Activated T-helper 2 cell treated with anti-CD3 and anti-CD28 coated beads, Interferon-gamma antibody, Interleukin-2, Interleukin-4, amounts not matched to agents 10 μg/mL and 5 μg/mL and 100 μg/mL, durations not matched to agents 14 hours and 24 hours and 36 hours (primary cell): ENCODE measurements at places on chromosomes 6 and 20. TPM values are rescaled to one million over a fixed set of nuclear protein-coding genes. Genes with fewer than 3 reads are reported as not detected.

DNA sequence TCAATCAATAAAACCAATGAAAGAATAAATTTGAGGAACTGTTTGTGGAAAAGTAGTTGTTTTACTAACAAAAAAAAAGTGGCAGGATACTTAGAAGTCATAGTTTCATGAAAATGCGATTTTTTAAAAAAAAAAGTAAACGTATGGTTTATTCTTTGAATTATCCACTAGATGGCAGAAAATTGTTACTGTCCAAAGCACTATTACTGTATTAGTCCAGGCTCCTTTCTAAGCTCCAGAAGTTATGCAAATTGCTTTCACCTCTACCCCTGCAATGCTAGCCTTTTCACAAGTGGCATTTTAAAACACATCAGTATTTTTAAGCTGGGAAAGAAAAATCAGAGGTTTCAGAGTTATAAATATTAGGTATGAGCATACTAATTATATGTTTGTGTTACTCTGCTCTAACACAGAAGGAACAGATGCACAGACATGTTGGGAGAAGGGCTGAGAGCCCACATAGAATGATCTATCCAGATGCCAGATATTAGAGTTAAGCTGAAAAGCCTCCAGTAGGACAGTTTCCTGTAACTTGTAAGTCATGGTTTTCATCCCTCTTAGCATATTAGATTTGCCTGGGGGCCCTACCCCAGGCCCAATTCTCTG, 63.9 kb downstream of the FHL5 start:
- DNase-seq = no peak

- peak; percentile 11 for DNase-seq
These were observed at the start of gene RAB32 for GRCh38 chr6:146543211-146543939. RAB32 (plus strand) TSS chr6:146543833; CDS start chr6:146543872, 39 bp downstream.

GRCh38 chr6:6927521-6928361, 180.0 kb upstream of the RREB1 start:
- DNase-seq = no peak

DNA sequence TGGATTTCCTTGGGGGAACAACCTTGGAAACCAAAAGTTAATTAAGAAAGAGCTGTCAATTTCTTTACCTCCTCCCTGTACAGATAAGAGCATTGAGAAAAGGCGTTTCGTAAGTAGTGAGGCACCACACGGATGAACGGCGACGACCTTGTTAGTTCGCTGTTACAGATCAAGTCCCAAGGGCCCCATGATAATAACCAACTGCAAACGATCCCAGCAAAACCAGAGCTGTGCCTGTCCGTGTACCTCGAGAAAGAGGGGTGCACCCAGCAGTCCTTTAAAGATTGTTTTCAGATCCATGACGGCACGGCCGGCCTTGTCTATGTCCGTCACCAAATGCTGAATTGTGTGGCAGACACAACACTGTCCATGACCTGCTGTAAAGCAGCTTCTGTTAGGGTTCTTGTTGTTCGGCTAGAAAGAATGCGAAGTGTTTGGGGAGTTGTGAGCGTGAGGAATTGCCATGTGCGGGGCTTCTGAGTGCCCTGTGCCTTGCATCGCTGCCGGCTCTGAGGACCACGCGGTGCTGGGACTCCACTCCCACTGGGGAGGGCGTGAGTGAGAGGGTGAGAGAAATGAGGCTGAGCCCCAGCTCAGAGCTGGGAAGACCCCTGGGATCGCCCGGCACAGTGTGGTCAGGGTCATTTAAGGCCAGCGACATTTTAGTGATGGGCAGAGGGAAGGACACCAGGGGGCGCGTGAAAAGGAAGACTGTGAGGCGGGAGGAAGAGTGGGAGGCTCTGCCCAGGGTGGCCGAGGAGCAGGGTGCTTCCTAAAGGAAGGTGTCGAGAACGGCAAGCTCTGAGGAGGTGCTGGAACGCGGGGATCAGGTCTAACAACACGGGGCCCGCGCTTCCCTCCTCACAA, 136.8 kb upstream of the RPS6KA2 start:
- no peak for DNase-seq

DNA sequence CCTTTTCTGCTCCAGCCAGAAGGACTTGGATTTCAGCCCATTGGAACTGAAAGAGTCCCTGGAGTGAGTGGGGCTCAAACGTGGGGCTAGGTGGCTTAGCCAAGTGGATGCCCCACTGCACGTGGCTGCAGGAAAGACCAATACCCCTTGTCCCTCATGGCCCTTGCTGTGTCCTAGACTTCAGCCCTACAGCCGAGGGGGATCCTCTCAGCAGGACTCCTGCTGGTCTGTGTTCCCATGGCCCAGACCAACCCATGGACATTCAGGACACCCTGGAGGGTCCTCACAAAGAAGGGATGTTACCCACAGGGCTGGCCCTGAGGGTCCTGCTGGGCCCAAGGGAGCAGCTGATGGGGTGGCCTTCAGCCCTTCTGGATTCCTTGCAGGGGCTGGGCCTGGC, 30.0 kb upstream of the PHACTR3 start:
- no peak for DNase-seq

GRCh38 chr6:138545621-138545980, 46.3 kb upstream of the NHSL1 start:
- DNase-seq = no peak

GRCh38 chr6:93675856-93676417, 256.6 kb upstream of the EPHA7 start:
- no peak for DNase-seq

DNA sequence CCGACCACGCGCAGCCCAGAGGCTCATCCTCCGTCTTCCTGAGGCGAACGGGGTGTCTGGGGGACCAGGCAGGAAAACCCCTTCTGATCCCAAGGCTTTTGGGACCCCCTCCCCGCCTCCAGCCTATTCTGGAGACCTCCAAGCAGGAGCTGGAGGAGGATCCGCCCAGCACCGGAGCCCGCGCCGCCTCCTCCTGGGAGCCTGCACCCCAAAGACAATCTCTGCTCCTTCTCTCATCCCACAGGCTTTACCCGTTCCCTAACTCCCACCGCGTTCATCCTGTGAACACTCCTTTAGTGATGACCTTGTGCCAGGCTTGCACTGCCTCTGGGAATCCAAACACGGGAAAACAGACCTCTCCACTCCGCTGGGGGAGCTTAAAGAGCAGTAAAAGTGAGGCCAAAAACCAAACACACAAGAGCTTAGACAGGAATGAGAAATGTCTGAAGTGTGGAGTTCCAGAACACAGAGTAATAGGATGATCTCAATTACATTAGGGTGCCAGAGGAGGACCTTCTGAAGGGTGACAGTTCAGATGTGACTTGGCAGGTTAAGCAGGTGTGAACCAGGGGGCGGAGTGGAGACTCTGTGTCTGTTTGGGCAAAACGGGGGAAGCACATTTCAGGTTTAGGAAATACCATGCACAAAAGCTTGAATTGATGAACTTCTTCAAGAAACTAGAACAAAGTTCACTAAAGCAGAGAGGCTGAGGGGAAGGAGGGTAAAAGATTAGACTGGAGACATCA, 7.6 kb downstream of the HLA-DRB5 start:
- no peak for DNase-seq

DNA sequence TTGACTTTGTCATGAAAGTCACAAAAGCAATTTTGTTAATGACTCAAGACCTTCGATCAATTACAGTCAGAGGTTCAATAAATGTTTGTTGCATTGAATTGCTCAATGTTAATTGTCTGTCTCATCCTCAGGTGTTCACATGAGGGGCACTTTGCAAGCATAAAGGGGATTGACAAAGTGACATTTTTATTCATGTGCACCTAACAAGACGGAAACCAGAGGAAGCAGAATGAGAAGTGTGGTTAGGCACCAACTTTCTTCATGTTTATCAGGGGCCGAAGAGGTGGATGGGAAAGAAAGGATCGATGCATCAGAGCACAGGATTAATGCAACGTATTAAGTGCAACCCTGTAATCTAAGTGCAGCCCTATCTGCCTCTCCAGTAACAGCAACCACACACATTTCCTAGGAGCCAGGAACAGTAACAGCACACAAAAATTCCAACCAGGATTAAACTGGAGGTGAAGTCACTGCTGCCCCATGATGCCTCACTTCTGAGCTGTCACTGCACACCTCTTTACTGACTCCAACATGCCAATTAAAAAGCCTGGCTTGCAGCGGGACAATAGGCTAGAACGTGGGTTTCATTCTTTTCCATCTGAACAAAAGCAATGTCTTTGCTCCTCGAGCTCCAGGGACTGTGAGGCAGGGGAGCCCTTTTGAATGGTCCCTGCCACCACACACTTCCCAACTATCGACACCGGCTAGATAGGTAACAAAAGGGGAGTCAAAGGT, 262.7 kb downstream of the CD83 start:
- no peak for DNase-seq

DNA sequence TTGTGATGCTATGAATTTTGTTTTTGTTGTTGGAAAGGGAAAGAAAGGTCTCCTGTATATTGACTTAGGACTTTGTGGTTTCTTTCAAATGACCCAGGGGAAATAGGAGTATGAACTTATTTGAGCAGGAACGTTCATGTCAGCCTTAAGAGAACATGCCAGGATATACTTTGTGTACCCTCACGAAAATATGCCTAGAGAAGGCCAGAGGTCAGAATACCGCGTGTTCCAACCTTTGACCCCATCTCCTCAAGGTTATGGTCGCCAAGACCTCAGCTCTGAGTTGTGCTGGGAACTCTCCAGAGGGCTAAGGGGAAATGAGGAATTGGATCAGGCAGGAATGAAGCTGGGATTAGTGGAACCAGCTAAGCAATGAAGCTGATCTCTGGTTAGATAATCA, 11.5 kb downstream of the TTLL9 start:
- no peak for DNase-seq

- no peak for DNase-seq
These were observed 46.2 kb upstream of the EEF1A1 start for GRCh38 chr6:73566954-73567591.

DNA sequence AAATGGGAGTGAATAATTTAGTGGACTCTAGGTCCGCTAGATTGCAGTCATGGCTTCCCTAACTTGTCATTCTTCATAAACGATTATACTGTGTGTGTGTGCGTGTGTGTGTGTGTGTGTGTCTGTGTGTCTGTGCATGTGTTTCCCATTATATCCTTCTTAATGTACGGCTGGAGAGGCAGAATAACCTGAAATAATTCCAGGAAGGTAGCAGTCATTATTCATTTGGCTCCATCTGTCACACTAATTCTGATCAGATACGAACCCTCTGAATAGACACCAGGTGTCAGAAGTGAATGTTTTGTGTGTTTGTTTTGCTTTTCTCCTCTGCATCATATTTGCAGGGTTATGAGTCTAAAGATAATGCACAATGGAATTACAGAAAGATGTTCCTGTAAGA, 372.9 kb downstream of the DOK5 start:
- DNase-seq = no peak

- DNase-seq = no peak
These were observed 135.4 kb upstream of the ECI2 start for GRCh38 chr6:4270776-4271175.

DNA sequence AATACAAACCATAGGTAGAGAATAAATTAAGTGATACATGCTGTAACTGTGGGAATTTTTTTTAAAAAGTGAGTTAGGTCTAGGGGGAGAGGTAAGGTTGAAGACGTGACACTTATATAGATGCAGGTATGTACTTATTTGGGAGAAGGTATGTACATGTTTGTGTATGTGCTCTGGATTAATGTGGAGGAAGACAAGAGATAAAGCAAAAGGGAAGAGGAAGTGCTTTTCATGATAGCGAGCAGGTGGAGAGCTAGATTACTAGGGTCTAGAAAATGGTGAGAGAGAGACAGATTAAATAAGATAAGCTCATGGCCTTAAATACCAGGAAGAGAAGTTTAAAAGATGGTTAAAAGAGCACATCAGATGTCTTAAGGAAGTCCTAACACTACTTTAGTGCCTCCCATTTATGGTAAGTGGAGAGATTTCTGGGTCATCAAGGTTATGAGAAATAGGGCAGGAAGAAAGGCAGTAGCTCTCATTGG, 92.5 kb downstream of the MAN1A1 start:
- no peak for DNase-seq

GRCh38 chr20:20034486-20034885, 17.3 kb downstream of the NAA20 start:
- no peak for DNase-seq

- no peak for DNase-seq
These were observed 543.2 kb upstream of the CHD6 start for GRCh38 chr20:42161228-42161829.

DNA sequence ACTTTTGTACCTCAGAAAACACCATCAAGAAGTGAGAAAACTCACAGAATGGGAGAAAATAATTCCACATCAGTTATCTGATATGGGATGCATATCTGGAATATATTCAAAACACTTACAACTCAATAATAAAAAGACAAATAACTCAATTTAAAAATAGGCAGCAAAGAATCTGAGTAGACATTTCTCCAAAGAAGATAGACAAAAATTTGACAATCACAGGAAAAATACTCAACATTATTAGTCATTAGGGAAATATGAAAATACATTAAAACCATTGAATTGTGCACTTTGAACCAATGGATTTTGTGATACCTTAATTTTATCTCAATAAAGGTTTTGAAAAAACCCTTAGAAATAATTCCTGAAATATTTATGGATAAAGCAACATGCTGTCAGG, 36.9 kb upstream of the STMND1 start:
- DNase-seq = no peak

- DNase-seq = no peak
These were observed 129.6 kb upstream of the CST7 start for GRCh38 chr20:24819331-24819965.

DNA sequence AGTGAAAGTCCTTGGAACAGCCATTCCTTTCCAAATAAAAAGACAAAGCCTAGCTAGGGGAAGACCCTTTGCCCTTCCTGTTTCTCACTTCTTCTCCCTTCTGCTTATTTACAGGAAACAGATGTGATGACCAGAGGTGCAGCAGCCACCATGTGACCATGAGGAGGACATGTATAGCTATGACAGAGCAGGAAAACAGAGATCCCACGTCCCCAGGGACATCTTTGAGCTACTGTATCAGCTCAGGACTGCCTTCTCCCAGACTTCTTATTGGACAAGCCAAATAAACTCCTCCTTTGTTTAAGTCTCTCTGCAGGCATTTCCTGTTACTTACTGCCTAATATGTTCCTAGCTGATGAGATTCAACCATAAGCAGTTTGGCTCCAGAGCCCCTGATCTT, 133.1 kb upstream of the MLN start:
- DNase-seq = no peak

DNA sequence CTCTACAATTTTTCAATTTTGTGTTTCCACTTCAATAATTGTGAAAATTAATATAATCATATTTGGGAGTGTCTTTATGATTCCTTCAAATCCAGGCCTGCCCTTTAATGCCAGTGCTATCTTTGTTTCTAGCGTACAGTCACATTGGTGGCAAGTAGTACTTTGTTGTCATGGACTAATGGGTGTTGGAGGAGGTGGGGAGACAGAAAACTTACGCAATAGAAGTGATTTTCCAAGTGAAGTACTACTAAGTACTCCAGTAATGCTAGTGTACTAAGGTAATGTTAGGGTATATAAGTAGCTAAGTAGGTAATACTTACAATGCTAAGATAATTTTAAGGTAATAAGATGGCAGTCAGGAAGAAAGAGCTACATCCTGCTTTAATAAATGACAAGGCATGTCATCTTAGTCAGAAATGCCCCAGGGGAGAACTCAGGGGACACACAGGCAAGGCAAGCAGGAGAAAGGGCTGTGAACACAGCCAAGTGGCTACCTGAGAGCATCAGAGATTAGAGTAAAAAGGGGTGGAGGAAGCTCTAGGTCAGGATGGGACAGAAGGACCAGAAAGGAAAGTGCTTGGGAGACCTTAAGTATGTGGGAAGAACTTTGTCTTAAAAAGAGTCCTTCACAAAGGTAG, 217.2 kb upstream of the PRDM1 start:
- DNase-seq = no peak

- DNase-seq = no peak
These were observed 46.9 kb upstream of the POU3F2 start for GRCh38 chr6:98787435-98787834.

The PXMP4 gene
- total RNA-seq = 7.4 TPM in 2 replicates

The PTPRT gene
- not detected in 2 replicates for total RNA-seq

The CTAGE9 gene
- not detected in 2 replicates for total RNA-seq

The CST5 gene
- total RNA-seq = not detected in 2 replicates
